ENCODE measurements at places on chromosomes 12 and 14. TPM values are rescaled to one million over a fixed set of nuclear protein-coding genes. Genes with fewer than 3 reads are reported as not detected.

TAS2R14 gene
- 1.9 TPM for total RNA-seq

TMEM63C gene
- total RNA-seq, result not detected

IFNG-AS1 gene
- total RNA-seq, result 0.71 TPM

GPR132 gene
- 10.4 TPM for total RNA-seq

GPRC5A gene
- 1,562 TPM for total RNA-seq

DNA sequence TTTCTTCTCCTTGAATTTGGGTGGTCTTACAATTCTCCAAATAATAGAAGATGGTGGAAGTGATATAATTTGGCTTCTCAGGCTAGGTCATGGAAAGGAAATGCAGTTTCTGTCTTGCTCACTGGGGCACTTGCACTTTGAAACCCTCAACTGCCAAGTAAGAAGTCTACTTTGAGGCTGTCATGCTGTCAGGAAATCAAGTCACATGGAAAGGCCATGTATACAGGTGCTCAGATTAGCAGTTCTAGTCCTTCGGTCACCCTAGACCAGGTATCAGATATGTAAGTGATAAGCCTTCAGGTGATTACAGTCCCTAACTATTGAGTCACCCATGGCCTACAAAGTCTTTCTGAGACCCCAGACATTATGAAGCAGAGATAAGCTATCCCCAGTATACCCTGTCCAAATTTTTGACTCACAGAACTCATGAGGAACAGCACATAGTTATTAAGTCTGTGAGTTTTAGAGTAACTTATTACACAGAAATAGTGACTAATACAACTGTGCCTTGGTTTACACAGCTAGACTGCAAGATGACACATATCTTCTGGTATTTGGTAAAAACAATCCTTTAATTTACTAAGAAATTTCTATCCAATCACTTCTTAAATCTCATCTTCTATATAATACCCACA, 26.3 kb upstream of the BBS10 start:
- no peak for DNase-seq

GRCh38 chr12:120292411-120292660, 633 bp upstream of the RNU4-2 start:
- DNase-seq, result no peak

DNA sequence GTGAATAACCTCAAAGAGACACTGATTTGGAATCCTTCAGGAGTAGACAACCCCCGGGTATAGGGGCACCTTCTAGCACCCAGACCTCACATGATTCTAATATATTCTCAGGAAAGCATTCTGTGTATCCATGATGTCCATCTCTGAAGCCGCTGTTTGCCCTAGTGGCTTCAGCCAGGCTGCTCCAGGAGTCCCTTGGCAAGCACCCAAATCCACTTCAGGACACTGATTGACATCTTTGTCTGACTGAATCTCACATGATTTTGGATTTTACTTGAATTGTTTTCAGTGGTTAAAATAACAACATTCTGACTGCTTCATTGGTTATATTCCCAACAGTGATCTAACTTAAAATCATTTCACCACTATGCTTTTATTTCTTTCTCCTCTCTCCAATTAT, 390.5 kb upstream of the CLEC14A start:
- DNase-seq, result no peak
